ENCODE measurements at places on chromosomes 2 and 18.

DNA sequence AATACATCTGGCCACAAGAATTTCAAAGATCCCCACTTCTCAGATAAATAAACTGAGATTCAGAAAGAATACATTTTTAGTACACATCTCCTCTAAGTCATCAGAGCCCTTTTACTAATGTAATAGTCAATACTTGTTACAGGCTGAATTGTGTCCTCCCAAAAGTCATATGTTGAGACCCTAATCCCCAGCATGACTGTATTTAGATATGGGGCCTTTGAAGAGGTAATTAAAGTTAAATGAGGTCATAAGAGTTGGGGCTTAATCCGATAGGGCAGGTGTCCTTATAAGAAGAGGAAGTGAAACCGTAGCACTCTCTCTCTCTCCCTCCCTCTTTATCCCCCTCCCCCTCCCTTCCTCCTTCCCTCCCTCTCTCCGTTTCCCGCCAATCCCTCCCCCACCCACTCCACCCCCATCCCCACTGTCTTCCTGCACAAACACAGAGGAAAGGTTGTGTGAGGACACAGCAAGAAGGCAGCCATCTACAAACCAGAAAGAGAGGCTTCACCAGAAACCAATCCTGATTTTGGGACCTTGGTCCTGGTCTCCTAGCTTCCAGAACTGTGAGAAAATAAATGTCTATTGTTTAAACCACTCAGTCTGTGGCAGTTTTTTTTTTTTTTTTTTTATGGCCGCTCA lies 66.6 kb upstream of the ZNF397 start:
- DNase-seq = no peak

DNA sequence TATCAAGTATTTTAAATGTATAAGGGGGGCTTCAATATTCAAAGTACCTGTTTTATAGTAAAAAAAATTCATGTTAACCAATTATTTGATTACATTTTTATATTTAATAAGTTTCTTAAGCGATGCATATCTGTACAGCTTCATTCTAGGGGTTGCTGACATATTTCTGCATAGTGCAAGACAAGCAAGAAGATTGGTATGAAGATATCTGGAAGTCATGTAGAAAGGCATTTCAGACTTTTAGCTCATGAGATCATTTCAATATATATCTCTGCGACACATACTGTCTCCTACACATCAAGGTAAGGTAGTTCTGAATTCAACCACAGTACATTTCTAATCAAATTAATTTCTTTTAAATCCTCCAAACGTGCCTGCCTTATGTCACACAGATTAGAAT lies 73.1 kb downstream of the MEMO1 start:
- DNase-seq = no peak

- no peak for DNase-seq
Measured at GRCh38 chr18:9446839-9447238, 28.5 kb upstream of the RALBP1 start.

DNA sequence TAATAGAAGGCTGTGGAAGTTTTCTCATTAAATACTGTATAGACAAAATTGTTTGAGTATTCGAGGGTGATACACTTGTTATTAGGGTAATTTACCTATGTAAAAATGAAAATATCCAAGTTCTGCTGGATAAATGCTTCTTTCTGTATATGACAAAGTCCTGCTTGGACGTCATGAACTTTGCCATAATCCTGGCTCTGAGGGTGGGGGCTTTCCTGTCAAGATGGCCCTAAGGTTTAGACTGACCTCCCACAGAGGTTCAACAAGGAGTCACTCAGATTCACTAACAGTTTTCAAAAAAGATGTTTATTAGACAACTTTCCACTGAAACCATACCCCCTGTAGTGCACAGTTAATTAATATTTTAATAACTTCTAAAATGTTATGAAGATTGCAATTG lies 52.5 kb upstream of the NABP1 start:
- no peak for DNase-seq

GRCh38 chr18:63472380-63472779 lies 4.4 kb upstream of the SERPINB5 start:
- DNase-seq = no peak

DNA sequence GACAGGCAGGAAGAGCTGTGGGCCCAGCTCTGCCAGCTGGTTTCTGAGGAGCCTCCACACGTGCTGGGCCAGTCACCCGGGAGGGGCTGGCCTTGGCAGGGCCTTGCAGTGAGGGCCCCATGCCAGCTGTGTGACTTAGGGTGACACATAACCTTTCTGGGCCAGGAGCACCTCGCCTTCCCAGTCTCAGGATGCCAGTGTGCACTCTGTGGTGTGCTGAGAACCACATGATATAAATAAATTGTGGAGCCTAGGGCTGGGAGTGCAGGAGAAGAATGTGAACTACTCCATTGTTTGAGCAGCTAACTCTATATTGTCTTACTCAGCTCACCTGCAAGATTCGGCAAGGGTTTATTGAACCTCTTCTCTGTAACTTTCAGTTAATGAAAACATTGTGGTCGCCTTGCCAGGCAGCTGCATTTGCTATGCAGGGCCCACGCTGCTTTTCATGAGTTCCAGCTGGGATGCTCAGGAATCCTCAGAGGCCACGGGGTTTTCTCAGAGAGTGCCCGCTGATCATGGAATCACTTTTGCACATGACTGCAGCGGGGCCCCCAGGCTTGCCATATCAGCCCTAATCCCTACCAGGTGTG lies 222.3 kb downstream of the SH3RF3 start:
- no peak for DNase-seq

GRCh38 chr2:109451671-109452070 lies 162.1 kb downstream of the SEPTIN10 start:
- DNase-seq = no peak

Measured in stimulated activated naive B cell treated with anti-CD40 and anti-IgM and Interleukin-4, amounts not matched to agents 10 μg/mL and 1 μg/mL and 100 μg/mL, for 72 hours (primary cell).